ENCODE measurements at places on chromosomes 6 and 20. TPM values are rescaled to one million over a fixed set of nuclear protein-coding genes. Genes with fewer than 3 reads are reported as not detected.

- H3K27me3 ChIP-seq: no peaks in the 10 kb centered on the region
- H3K4me3 ChIP-seq: no peak overlapping the region
- H3K27ac ChIP-seq: no peak overlapping the region
- no peak for DNase-seq
- no peaks in the 10 kb centered on the region for H3K4me1 ChIP-seq
- no peaks in the 10 kb centered on the region for H3K36me3 ChIP-seq
Measured at GRCh38 chr20:3277686-3278465, 38.9 kb upstream of the SLC4A11 start.

DNA sequence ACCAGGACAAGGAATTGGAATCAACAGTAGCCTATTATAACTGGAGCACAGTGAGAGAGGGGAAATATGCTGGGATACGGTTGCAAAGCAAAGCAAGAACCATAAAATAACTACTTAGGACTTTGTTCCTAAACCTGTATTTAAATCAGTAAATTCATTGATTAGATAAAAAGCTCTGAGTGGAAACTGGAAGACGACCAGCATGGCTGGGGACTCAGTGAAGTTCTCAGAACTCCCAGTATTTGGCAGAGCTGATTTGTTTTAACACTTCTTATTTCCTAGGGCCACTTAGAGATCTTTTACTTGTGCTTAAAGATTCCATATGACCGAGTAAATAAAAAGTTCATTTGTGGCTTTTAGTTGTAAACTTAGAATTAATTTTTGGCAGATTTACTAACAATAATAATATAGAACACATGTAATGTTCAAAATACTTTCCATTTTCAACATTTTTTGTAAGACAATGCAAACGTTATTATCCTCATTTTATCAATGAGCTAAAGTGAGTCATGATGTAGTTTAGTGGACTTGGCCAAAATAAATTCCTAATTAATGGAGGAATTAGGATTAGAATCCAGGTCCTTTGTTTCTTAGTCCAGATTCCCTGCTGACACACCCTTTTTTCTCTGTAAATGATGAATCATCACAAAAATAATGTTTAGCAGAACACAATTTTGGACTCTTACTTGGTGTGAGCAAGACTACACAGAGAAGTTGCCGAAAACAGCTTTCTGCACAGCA is 392.9 kb downstream of the GJA1 start:
- H3K27ac ChIP-seq: no peak overlapping the region
- no peaks in the 10 kb centered on the region for H3K4me1 ChIP-seq
- H3K27me3 ChIP-seq: no peaks in the 10 kb centered on the region
- DNase-seq: no peak
- no peaks in the 10 kb centered on the region for H3K36me3 ChIP-seq

- no peaks in the 10 kb centered on the region for H3K36me3 ChIP-seq
- no peaks in the 10 kb centered on the region for H3K27me3 ChIP-seq
- H3K27ac ChIP-seq: no peak overlapping the region
- no peak for DNase-seq
Measured at GRCh38 chr6:63640062-63640461, 4.5 kb downstream of the PHF3 start.

- DNase-seq: no peak
- H3K27me3 ChIP-seq: no peaks in the 10 kb centered on the region
- no peaks in the 10 kb centered on the region for H3K4me1 ChIP-seq
- no peak overlapping the region for H3K4me3 ChIP-seq
- H3K27ac ChIP-seq: no peak overlapping the region
Measured at GRCh38 chr6:35427851-35428321, 24.3 kb upstream of the FANCE start.

DNA sequence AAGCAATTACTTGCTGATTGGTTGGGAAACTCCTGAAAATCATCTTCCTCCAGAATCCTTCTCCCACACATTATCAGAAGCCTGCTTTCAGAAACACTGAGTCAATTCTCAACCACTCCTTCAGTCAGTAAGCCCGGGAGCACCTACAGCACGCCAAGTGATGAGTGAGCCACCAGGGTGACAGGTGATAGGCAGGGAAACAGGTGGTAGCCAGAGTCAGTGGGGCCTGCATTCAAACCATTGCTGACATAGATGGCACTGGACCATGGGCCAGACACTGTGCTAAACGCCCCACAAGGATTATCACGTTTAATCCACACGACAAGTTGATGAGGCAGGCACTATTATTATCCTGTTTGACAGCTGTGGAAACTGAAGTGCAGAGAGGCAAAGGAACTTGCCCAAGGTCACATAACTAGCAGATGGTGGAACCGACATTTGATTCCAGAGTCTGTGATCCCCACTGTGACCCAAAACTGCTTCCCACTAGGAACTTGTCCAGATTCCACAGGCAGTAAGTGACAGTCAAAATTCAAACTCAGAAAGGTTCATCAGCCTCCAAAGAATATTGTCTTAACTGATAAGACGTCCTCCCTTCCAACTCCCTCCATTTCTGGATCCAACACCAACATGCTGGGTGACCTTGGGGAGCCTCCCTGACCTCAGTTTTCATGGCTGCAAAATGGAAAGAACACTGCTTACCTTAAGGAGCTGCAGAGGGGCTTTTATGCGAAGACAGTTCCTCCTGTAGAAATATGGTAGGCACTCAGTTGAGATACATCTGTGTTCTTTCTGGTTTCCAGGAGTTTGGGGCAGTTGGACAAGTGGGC is 23.9 kb upstream of the TOP1 start:
- H3K27me3 ChIP-seq: no peaks in the 10 kb centered on the region
- H3K4me3 ChIP-seq: no peak overlapping the region

- no peaks in the 10 kb centered on the region for H3K27me3 ChIP-seq
- peaks cover 32% of the 10 kb centered on the region for H3K4me1 ChIP-seq
- no peak for DNase-seq
Measured at GRCh38 chr6:143842461-143842901, 657 bp upstream of the LTV1 start.

DNA sequence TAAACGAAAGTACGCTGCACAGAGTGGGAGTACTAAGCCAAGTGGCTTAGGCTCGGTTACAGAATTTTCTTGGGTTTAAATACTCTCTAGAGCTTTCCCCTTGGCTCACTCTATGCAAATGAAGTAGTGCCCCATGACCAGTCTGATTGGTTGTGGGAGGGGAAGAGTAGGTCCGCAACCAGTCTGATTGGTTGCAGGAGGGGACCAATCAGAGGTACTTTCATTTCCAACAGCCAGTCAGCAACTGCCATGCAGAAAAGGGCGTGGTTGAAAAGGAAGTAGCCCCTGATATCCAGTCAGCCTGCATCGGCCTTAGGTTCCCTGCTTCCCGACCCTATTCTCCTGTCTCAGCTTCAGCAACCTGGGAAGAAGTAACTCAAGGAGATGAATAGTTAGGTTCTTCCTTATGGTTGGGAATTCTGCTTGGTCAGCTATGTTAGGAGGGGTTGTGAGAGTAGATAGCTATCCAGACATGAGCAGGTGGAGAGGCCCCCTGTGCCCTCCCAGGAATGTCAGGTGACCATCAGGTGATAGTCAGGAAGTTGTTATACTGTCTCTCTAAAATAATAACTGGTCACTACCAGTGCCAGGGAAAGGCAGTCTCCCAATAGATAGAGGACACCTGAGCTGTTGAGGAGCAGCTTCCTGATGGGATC is 57.4 kb downstream of the FARS2 start:
- no peak overlapping the region for H3K27ac ChIP-seq
- H3K4me3 ChIP-seq: no peak overlapping the region
- no peaks in the 10 kb centered on the region for H3K27me3 ChIP-seq
- no peak for DNase-seq

DNA sequence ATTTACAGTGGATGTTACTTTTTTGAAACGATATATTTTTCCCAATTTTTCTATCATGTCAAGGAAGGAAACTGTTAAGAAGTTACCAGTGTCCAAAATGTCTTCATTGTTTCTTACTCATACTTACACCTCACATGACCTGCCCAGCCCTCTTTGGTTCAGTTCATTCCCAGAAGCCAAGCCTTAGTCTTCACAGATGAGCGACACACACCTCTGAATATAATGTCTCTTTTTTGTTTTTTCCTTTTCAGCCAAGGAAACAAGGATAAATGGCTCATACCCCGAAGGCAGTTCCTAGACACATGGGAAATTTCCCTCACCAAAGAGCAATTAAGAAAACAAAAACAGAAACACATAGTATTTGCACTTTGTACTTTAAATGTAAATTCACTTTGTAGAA is 225.2 kb downstream of the SMOC2 start:
- H3K27me3 ChIP-seq: no peaks in the 10 kb centered on the region
- no peak overlapping the region for H3K4me3 ChIP-seq
- H3K36me3 ChIP-seq: no peaks in the 10 kb centered on the region
- no peaks in the 10 kb centered on the region for H3K4me1 ChIP-seq

DAAM2 gene
- 73.9 TPM for total RNA-seq

ZBP1 gene
- total RNA-seq: 3.6 TPM

ZNFX1 gene
- total RNA-seq: 41.4 TPM

PNPLA1 gene
- total RNA-seq: not detected

RFX6 gene
- total RNA-seq: not detected

SLC35D3 gene
- total RNA-seq: not detected

TBC1D22B gene
- 6.9 TPM for total RNA-seq

CAPN11 gene
- 0.21 TPM for total RNA-seq
